ENCODE measurements at places on chromosomes 13 and 19.

DNA sequence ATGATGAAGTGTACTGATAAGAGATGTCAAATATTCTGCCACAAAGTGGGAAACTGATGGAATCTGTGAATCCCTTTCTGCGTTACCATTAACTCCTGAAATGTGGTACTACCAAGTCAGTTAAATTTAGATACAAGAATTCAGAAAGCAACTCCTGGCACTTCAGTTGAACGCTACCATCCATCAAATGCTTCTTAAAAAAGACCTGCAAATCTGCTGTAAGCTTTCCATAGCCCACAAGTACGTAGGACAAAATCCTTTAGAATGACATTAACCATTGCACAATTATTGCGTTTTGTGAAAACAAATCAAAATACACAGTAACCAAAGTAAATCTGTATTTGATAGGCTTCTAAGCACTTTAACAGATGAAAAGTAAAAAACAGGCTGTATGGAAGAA lies 5.4 kb downstream of the SMAD9 start:
- DNase-seq: no peak

GRCh38 chr13:107258599-107259187 lies 690.8 kb upstream of the ARGLU1 start:
- no peak for DNase-seq

- no peak for DNase-seq
These were observed 2.6 kb downstream of the LGI4 start for GRCh38 chr19:35132254-35132653.

DNA sequence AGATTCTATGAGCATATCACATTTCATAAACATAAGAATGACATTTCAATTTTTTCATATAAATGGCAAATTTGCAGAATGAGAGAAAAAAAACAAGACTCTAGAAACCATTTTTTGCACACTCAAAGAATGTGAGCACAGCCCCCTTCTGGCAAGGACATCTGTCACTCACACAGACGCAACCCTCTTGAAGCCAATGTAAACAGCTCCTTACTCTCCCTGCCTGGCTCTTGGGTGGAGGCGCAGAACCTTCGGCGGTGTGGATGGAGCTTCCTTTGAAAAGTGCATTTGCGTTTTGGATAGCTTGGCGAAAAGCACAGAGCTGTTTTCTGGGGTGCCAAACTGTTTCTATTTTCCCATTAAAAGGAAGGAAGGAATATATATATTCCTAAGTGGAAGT lies 367.6 kb upstream of the TSHZ3 start:
- DNase-seq: no peak

GRCh38 chr13:41315443-41316047 lies 4.5 kb downstream of the NAA16 start:
- DNase-seq: no peak

DNA sequence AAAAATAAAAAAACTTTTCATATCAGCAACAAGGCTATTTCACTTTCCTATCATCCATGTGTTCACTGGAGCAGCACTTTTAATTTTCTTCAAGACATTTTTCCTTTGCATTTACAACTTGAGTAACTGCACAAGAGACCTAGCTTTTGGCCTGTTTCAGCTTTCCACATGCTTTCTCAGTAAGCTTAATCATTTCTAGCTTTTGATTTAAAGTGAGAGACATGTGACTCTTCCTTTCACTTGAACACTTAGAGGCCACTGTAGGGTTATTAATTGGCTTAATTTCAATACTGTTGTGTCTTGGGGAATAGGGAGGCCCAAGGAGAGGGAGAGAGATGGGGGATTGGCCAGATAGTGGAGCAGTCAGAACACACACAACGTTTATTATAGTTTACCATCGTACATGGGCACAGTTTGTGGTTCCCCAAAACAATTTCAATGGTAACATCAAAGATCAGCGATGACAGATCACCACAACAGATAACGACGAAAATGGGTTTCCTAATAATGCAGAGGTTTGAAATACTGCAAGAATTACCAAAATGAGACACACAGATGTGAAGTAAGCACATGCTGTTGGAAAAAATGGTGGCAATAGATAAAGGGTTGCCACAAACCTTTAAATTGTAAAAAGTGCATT lies 117.6 kb downstream of the GGACT start:
- DNase-seq: no peak

- DNase-seq: no peak
These were observed 846 bp downstream of the RPL13A start for GRCh38 chr19:49488046-49488862.

Measured in uterus (tissue), 4 donors.